ENCODE measurements at places on chromosomes 11 and 22.

DNA sequence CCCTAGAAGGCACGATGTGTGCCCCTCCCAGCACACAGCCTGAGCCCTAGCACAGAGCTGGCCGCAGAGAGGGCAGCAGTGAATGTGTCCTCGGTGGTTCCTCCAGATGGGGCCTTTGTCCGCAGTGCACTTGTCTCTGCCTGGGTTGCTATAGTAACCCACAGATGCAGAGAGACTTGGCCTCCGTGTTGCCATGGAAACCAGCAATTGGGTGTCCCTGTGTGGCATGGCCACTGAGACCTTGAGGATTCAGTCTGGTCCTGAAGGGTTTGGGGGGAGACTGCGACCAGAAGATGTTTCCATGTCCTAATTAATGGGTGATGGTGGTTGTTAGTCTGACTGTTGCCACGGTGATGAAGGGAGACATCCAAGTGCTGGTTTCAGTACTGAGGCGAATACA, 42.6 kb upstream of the TUB start:
- no peak for DNase-seq

DNA sequence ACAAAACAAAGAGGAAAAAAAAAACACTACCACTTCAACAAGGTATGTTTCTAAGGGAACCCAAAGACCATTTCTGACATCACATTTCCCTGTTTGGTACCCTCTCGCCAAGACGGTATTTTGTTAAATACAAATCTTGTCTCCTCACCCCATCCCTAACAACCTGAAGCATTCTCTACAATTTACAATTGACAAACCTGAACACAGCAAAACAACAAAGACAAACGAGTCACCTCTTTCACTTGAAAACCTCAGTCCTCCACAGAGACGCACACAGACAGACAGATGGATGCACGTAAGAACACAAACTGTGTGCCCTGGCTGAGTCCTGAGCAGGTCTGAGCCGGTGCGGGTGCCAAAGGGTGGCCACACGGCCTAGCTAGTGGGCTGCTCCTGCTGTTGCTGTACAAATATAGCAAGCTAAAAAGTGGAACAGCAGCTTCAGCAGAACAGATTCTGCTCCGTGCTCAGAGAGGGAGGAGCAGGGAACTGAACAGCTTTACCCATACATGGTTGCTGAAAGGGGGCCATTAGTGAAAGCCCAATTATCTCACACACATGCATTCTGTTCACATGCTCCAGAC, 28.5 kb downstream of the CELF1 start:
- no peak for DNase-seq

GRCh38 chr11:46846510-46846830, 390 bp upstream of the CKAP5 start:
- no peak for DNase-seq

GRCh38 chr11:71940561-71941219, 11.8 kb downstream of the RNF121 start:
- DNase-seq, result no peak

DNA sequence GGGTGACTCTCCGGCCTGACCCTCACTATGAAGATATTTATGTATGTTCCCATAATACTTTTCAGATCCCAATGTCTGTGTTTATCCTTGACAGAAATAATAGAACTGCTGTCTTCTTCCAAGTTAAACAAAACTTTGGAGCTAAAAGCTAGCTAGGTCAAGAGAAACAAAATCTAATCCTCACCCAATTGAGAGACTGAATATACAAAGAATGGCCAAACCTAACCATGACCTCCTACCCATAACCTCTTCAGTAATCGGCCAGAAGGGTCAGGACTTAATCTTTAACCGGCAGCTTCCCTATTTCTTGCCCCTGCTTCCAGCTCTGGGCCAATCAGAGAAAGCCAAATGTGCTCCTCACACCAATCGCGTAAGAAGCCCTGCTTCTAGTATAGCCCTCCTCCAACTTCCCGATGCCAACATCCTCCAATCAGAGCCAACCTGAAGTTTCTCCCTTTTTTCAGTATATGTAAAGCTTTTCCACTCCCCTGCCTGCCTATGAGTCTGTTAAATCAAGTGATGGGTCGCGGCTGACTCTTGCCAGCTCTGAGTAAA, 1.7 kb upstream of the DDX6 start:
- DNase-seq, result peak; percentile 9

GRCh38 chr11:28606930-28607329, 498.7 kb downstream of the METTL15 start:
- no peak for DNase-seq

DNA sequence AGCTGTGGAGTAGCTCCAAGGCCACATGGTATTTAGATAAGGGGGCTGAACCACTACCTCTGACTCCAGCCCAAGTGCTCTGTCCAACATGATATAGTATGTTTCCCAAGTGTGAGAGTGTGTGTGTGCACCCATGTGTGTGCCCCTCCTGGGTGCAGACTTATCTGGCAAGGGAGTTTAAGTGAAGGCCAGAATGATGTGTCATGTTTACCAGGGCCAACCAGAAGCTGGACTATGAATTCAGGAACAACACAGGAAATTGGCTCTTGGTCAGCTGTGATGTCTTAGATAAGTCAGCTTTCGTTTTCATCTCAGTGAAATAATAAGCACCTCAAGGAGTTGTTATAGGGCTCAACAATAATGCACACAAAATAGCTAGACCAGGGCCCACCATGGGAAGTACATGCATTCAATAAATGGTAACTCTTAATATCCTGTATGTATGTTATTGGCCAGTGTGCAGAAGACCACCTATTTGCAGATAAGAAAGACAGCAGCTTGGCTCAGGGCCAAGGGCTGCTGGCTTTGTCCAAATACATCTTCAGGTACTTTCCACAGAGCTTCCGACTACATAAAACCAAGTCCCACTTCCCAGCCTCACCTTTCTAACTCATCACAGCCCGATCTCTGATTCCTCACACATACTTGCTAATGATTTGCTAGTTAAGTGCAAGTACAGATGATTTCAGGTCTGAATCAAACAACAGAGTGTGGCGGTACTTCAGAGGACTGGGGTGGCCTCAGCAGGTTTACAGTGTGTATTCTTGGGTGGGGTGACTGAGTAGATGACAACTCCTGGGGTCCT, 120.9 kb downstream of the ME3 start:
- DNase-seq, result no peak

GRCh38 chr22:30089655-30089974, 9.4 kb downstream of the HORMAD2 start:
- no peak for DNase-seq

DNA sequence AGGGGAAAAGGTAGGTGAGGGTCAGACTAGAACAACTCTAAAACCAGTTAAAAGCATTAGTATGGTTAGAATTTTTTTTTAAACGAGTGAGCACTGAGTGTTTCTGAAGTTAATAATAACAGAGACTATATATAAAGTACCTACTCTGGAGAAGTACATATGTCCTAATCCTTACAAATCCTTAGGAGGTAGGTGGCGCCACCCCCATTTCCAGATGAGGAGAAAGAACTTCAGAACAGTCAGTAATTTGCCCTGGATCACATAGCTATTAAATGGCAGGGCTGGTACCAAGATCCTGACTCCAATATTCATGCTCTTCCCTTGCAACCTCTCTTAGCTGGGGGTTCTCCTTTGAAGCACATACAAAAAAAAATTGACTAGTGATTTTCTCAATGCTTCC, 80.5 kb downstream of the CLPB start:
- DNase-seq, result no peak

DNA sequence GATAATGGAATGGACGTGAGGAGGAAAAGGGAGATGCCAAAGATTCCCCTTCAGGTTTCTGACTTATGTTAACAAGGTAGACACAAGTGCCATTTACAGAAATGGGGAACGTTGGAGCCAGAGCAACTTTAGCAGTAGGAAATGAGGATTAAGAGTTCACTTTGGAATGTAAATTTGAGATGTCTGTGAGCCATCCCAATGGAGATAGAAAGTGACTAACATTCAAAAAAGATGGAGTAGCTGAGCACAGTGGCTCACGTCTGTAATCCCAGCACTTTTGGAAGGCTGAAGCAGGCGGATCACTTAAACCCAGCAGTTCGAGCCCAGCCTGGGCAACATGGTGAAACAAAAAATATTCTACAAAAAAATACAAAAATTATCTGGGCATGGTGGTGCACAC, 19.9 kb downstream of the MRTFA start:
- DNase-seq, result no peak

DNA sequence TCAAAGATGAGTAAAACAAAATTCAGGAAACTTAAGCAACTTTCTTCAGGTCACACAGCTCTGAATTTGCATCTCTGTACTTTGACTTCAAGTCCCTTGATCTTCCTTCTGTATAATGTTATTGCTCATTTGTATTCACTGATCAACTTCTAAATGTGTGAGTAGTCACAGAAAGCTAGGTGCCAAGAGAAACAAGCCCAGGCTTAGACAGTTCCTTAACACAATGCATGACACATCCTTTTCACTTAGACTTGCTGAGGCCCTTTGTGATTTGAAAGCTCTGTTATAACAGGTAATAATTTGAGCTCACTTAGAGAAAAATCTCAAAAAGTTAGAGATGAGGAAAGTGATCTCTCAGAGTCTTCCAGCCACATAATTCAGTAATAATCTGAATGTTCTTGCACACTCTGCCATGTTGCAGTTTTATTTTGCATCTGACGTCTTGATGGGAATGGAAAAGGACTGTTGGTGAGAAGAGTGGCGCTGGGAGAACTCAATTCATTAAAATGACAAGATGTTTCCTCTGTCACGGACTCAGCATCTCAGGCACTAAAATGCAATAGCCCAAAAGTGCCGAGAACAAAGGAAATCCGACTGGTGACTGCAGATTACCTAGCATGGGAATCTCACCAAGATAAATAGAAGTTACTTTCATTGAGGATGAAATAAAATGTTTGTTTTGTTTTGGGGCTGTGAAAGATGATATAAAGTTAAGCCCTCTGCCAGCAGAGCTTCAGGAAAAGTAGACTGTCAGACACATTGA, 665.3 kb downstream of the OPCML start:
- DNase-seq, result no peak

DNA sequence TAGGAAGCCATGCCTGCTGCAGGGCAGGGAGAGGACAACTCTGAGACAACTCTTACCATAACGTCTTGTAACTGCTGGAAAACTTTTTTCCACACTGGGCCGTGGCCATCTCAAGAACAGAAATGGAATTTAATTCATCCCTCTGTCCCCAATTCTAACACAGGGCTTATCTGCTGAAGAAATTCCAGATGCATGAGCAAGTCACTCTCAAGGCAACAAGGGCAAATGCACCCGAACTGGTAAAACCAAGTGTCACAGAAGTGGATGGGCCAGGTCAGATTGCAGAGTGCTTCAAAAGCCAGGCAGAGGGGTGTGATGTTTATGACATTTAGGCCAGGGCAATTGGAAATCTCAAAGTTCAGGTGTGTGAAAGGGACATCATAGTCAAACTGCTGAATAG, 7.4 kb downstream of the SMPD1 start:
- no peak for DNase-seq

GRCh38 chr11:76770642-76771445, 12.3 kb upstream of the TSKU start:
- DNase-seq, result no peak

DNA sequence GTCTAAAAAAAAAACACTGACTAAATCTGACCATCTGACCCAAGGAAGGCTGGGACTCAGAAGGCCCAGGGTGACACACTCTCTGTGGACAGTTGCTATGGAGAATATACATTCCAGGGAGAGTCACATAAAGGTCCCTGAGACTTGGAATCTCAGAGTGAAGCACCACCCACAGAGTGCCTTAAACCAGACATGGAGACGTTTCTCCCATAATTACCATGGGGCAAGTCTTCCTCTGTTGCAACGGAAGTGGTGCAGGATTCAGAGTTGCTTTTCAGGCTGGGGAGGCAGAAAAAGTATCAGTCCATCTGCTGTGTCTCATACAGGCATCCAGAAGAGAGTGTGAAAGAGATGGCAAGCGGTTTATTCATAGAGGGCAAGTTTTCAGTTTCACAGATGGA, 58.7 kb upstream of the SLN start:
- no peak for DNase-seq

GRCh38 chr11:120432056-120433018, 79.2 kb upstream of the GRIK4 start:
- DNase-seq, result no peak

DNA sequence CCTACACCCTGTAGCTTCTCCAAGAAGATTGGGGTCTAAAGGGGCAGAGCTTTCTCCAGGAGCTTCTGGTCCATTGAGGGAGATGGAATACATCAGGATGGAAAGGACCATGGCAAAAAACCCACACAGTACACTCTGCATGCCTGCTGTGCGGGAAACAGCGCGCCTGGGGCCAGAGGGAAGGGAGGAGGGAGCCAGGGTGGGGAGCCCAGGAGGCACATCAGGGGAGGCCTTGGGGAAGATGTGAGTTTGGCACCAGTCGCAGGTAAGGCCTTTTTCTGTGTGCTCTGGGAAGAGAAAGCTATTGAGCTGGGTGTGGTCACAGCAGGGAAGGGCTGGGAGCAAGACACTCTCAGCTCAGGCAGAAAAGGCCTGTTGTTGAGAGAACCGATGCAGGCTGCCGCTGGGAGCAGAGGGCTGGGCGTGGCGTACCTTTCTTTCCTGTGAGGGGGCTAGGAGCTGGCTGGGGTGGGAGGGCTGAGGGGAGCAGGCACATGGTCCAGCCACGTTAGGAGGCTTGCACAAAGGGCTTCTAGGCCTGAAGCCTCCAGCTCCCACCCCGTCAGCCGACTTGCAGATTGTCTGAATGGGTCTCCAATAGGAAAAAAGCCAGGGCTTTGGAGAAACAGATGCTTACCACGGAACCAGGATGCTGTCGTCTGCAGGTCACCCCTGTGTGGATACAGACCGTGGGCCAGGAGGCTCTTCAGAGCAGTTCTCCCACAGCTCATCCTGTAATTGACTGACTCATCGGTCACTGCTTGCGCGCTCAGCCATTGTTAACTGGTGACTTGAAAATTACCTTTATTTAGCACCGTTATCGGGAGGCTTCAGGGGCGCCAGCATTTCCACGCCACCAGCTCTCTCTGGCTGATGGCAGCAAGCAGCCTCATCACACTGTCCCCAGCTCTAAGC, 237.3 kb downstream of the ST3GAL4 start:
- no peak for DNase-seq

DNA sequence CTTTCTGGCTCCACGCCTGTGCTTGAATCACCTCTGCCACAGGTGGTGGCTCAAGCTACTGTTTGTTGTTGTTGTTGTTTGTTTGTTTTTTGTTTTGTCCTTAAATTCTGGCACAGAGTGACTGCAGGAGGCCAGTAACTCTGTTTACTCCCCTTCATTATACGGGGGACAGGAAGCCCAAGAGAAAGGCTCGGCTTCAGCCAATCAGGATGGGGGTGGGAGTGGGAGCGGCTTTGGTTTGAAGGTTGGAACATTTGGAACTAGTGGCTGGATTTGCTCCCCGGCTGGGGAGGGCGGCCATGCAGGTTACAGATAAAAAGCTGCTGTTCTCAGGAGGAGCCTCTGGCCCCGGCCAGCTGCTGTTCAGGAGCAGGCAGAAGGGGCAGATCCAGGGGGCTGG, 19.7 kb upstream of the CABP2 start:
- no peak for DNase-seq

- DNase-seq, result no peak
These were observed 349.3 kb upstream of the B3GAT1 start for GRCh38 chr11:134761386-134761785.

GRCh38 chr11:103906291-103906867, 130.1 kb upstream of the DDI1 start:
- no peak for DNase-seq

All from activated T-helper 1 cell treated with anti-CD3 and anti-CD28 coated beads, Interleukin-2, amount 50 U/mL, for 16 hours (primary cell).